ENCODE measurements at places on chromosomes 13 and 19.

DNA sequence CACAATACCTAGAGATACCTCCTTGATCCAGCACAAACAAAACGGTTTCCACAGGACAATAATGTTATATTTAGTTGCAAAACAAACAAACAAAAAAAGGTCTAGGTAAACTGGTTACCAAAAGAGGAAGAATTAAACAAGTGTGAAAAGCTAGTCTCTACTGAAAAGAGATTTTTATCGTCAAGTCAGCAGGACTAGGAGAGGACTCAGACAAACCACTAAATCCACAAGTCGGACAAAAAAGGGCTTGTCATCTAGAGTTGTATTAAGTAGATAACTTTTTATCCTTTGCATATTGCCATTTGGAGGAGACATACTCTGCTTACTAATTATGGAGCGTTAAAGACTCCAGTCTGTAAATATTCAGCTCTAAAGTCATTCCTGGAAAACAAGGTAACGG lies 9.9 kb upstream of the KPNA3 start:
- DNase-seq, result no peak

DNA sequence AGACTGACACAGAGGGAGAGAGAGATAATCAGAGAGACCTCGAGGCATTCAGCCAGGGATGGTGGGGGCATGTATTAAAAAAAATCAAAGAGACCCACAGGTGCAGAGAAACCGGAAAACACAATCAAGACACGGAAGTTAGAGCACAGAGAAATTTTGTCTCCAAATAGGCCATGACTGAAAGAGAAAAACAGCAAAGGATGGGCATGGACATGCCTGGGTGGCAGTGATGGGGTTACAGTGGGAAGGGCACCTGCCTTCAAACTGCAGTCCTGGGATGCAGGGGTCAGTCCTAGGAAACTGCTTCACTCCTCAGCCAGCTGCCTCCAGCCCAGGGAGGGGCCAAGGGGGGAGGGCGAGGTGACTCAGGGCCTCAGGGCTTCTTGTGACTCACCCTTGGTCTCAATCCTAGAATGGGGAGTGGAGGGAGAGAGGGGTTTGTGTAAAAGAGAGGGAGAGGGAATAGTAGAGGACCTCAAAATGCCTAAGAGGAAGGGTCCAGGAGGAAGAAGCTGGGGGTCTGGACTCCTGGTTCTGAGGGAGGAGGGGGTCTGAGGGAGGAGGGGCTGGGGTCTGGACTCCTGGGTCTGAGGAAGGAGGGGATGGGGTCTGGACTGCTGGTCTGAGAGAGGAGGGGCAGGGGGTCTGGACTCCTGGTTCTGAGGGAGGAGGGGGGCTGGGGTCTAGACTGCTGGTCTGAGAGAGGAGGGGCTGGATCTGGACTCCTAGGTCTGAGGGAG lies 3.6 kb upstream of the KCNN4 start:
- peak; percentile 94 for DNase-seq

- DNase-seq, result no peak
These were observed 6.6 kb downstream of the ATP7B start for GRCh38 chr13:52004511-52005170.

- DNase-seq, result no peak
These were observed 4.2 kb downstream of the PTPRS start for GRCh38 chr19:5336195-5336965.

DNA sequence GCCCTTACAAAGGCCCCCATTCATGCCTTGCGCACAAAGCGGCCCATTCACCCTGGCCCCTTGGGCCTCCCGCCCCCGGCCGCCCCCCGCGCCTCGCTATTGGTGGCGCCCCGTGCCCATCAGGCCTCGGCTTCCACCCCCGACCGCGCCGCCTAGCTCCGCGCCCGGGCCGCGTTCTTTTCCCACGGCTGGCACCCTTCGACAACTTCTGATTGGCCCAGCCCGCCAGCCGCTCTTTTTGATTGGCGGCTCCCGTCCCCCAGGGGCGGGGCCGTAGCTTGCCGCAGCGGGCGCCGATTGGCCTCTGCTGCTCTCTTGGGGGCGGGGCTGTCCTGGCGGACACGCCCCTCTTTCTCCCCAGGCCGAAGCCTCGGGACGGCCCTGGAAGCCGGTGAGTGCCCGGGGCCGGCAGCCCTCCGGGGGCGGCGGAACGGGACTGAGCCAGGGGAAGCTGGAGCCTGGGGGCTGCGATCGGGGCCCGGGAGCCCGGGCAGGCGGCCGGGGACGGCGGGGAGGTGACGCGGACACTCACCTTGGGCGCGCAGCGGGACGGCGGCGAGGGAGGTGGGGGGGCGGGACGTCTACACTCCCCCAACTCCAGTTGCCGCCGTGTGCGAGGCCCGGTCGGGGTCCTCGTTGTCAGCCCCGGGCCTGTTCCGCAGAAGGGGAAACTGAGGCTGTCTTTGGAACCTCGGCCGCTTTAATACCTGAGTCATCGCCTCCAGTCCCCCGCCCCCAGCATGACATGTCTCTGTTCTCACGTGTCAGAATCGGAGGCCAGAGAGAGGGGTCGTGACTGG lies at the start of gene MYH14:
MYH14 (plus strand) TSS at position 342 of the 800 bp plus-strand sequence. CDS start 6,744 bp downstream, outside the sequence.
- DNase-seq, result peak; percentile 92

GRCh38 chr13:92074658-92075057 lies 676.2 kb downstream of the GPC5 start:
- no peak for DNase-seq

DNA sequence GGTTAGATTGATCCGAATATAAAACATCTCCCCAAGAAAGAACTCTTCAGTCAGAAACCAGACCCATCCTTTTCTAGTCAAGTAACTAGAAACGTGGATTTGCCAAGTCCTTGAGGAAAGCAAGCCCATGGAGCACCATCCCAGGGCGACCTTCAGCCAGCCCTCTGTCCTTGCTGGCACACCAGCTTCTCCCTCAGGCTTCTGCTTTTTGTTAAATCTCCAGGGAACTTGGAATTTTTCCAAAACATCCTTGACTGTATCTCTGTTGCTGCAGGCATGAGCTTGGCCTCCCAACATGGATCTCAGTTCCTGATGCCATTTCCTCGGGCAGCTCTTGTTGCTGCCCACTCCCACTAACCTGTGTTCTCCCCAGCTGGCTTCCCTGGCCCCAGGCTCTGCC lies 27.1 kb upstream of the C1QTNF9 start:
- DNase-seq, result no peak

DNA sequence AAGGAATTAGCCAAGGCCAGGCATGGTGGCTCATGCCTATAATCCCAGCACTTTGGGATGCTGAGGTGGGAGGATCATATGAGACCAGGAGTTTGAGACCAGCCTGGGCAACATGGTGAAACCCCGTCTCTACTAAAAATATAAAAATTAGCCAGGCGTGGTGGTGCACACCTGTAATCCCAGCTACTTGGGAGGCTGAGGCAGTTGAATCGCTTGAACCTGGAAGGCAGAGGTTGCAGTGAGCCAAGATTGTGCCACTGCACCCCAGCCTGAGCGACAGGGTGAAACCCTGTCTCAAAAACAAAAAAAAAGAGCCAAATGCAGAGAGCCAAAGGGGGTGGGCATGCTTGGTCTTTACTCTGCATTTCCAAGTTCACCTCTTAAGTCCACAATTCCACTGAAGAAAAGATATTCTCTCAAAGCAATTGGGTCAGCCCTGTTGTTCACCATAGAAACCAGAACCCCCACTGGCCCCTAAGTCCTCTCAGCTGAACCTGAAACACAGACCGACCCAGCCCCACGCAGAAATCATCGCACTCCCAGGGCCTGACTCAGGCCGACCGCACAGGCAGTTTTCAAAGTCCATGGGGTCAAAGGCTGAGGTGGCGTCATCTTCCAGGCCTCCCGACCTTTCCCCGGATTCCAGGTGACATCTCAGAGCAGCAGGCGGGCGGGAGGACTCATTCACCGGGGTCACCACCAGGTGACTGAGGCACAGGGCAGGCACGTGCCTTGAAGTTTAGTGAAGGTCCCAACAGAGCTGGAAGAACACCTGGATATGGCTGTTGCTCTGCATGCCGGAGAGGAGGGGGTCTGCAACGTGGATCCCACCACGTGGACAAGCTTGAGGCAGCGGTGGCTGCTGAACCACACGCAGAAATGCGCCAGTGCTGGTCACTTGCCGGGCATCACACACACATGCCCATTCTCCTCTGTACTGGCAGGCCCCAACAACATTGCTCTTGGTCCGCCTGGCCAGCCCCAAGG lies 33.1 kb downstream of the SLC25A42 start:
- DNase-seq, result peak; percentile 77

DNA sequence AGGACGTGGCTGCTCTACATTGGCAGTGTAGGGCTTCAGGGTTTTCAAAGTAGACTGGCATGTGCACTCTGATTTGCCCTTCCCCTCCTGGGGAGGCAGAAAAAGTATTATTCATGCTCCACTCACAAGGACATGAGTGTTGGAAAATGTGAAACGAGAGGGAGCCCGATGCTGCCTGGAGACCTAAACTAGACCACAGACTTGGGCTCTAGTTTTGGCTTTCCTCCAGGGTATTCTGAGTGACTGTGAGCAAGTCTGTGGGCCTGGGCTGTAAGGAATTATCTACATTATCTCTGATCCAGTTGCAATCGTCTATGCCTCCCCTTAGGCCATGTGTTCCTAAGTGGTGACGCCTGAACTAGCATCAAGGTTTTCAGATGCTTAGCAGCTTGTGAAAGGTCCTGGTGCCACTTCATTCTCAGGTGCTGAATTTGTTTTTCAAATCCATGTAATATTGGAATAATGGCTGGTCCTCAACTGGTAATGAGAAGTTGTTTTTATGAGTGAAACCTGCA lies 55.0 kb downstream of the MRPL57 start:
- DNase-seq, result no peak

- no peak for DNase-seq
These were observed at the start of gene ATP12A for GRCh38 chr13:24680258-24680920. Gene ATP12A (plus strand): TSS chr13:24680408. CDS start chr13:24680744, 336 bp downstream.

DNA sequence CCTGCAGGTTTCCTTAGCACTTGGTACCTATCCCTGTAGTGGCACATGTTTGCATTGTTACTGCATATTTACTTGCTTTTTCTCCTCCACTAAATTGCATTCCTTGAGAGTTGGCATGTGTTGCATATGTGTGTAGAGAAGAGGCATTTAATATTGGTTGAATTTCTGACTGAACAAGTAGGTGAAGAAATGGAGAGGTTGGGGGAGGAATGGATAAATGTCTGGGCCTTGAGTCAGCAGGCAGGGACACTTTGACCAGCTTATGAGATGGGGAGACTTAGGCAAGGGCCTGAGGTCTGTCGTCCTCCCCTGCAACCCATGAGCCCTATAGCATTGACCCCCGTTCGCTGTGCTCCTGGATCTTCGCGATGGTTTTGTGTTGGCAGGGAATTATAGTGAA lies 2.0 kb upstream of the GPR18 start:
- DNase-seq, result no peak

DNA sequence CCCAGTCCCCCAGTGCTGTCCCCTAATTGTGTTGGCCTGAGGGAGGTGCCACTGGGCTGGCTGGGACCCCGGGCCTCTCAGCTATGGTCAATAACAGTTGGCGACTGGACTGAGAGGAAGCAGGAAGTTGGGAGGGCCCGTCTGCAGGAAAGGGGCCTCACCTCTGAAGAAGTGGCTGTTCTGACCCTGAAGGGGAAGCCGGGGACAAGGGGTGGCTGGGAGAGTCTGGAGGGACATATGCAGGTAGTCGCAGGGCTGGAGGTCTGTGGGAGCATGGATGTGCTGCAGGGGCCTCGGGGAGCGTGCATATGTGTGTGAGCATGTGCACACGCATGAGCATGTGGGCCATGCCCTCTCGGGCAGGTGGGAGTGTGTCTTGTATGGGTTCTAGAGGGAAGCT lies 5.9 kb downstream of the PKN1 start:
- DNase-seq, result no peak

GRCh38 chr19:53246498-53246897 lies 8.2 kb downstream of the ZNF677 start:
- DNase-seq, result no peak

DNA sequence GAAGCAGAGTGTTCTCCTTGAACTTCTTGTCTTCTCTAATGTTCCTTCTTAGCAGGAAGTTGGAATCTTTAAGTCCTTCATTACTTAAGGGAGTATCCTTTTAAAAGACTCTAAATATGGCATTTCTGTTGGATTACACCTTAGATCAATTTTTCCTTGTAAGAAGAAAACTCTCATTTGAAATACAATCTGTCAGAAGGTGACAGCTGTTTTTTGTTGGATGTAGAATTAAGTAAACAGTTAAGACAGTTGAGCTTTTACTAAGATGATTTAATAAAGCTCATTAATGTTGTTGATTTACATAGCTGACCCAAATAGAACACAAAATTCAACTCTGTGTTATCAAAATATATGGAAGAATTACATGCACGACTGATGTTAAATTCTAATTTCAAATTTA lies 16.7 kb upstream of the MBNL2 start:
- no peak for DNase-seq

- no peak for DNase-seq
These were observed 819.6 kb upstream of the ATXN8OS start for GRCh38 chr13:69288026-69288425.

- DNase-seq, result no peak
These were observed 787 bp downstream of the ZNF580 start for GRCh38 chr19:55641426-55642152.

All from PC-9 (cell line).